HT-29 (cell line): ENCODE measurements at places on chromosomes 7 and 10. TPM values are rescaled to one million over a fixed set of nuclear protein-coding genes. Genes with fewer than 3 reads are reported as not detected.

GRCh38 chr10:1903982-1904381, 166.7 kb upstream of the ADARB2 start:
- no peak for DNase-seq

IGFBP3 gene
- not detected in 2 replicates for total RNA-seq

WNT8B gene
- total RNA-seq, result 0.03 and 0.23 TPM in 2 replicates

HMX2 gene
- not detected in 2 replicates for total RNA-seq
